Right cardiac atrium (tissue), 5 donors: ENCODE measurements at places on chromosomes 2 and 18. TPM values are rescaled to one million over a fixed set of nuclear protein-coding genes. Genes with fewer than 3 reads are reported as not detected.

FBLN7 gene
- total RNA-seq, result 1.6 TPM

SANBR gene
- 6.1 TPM for total RNA-seq

RTP5 gene
- total RNA-seq, result not detected

DNER gene
- total RNA-seq, result 19.9 TPM

INHBB gene
- 1.4 TPM for total RNA-seq

ALKAL2 gene
- 0.79 TPM for total RNA-seq

DNA sequence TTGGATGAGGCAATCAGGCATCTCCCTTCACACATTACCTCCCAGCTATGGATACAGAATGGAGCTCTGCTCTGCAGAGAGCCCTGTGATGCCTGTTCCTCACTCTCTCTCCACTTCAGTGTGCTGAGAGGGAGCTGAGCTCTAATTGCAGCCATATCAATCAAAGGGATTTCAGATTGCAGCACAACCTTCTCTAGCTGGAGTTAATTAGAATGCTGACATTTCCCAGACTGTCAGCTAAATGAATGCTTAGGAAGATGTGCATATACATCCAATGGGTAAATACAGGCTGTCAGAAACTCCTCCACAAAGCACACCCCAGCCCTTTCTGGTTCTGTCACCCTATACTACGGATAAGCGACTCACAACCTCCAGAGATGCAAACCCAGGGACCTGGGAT lies 402.6 kb downstream of the EIPR1 start:
- DNase-seq, result no peak

DNA sequence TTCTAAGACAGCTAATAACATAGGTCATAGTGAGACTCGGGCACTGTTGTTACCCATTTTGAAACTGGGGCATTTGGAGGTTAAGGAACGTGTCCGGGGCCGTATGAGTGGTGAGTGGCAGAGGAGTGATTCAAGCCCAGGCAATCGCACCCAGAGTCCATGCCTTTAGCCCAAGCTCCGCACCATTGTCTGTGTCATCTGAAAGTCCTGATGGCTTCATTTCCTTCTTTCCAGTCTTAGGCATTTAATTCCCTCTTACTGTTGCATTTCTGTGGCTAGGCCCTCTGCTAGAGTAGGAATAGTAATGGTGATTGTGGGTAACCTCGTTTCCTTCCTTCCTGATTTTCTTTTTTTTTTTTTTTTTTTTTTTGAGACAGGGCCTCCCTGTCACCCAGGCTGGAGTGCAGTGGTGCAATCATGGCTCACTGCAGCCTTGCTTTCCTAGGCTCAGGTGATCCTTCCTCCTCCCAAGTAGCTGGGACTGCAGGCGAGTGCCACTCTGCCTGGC lies 49.8 kb upstream of the ASB1 start:
- no peak for DNase-seq

GRCh38 chr18:49055754-49056172 lies 105.0 kb upstream of the SMAD7 start:
- DNase-seq, result peak; percentile 86

DNA sequence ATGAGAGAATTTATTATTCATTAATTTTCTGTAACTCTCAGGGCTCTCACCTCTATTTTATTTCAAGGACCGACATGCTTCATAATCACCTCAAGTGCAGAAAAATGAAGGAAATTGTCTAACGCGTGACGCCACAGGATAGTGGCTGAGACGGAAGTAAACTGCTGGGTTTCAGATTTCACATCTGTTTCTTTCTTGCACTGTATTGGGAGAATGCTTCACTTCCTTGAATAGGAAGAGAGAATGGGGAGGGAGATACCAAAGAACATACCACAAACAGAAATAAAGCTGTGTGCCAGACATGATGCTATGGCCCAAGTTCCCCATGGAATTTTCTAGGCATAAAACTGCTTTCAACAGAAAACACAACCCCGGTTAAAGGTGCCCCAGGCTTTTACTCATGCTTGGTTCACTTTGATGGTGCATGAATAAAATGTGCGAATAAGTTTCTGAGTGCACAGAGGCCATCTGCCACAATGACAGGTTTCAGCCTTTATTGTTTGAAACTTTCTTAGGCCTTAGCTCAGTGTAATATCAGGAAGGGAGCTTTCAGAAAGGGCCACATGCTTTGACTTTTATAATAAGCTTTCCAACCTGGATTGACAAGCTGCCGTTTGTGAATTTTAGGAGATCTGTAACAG lies 1116.4 kb downstream of the SOCS6 start:
- no peak for DNase-seq

GRCh38 chr2:136658201-136658600 lies 107.1 kb upstream of the THSD7B start:
- no peak for DNase-seq

DNA sequence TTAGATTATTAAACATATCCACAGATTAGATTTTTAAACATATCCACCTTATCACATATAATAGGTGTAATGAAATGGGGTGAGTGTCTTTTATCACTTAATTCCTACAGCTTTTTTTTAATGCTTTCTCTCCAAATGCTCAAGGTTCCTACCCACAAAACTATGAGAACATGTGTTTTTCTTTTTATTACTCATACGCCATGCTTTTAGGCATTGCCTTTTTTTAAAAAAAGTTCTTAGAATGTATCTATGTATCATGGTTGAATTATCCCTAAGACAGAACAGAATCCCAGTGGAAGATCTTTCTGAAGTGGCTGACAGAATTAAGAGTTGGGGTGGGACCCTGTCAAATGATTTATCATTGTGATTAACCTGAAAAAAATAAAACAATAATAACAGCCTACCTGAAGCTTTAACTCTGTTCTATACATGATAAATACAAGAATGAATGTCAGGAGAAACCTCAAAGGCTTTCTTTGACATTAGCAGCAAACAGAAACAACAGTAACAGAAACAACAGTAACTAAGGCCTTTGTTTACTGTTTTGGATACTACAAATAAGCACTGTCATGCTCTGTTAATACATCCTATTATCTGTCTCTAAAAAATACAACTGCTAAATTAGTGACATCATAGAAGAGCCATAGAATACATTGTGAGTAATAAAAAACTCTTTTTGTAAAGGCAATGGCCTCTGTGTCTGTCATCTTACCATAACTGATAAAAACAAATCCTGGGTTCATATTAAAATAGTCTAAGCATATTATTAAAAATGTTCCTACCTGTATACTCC lies 4.1 kb upstream of the ZNF397 start:
- no peak for DNase-seq

GRCh38 chr2:241974096-241974495 lies 104.6 kb downstream of the RTP5 start:
- DNase-seq, result no peak

GRCh38 chr2:28621172-28622100 lies 125.6 kb downstream of the PLB1 start:
- DNase-seq, result peak; percentile 67

DNA sequence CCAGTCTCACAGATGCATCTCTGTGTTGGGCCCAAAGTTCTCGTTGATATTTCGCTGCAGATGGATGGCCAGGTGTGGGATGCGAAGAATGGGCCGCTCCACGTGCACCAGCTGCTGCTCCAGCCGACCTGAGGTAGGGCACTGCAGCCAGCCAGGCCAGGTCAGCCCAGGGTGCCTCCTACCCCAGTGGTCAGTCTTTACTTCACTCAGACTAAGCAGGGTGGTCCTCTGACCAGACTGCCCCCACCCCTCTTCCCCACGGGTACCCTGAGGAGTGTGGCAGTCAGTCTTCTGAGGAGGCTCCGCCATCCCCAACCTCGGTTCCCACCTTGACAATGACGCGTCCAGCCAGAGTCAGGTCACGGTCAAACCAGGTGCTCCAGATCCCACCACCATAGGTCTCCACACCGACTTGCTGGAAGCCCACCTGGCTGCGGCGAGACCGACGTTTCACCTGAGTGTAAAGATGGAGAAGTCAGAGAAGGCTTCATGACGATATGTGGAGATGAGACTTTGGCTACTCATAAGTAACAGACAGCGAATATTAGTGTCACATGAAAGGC lies 1.7 kb downstream of the DNPEP start:
- DNase-seq, result peak; percentile 55

DNA sequence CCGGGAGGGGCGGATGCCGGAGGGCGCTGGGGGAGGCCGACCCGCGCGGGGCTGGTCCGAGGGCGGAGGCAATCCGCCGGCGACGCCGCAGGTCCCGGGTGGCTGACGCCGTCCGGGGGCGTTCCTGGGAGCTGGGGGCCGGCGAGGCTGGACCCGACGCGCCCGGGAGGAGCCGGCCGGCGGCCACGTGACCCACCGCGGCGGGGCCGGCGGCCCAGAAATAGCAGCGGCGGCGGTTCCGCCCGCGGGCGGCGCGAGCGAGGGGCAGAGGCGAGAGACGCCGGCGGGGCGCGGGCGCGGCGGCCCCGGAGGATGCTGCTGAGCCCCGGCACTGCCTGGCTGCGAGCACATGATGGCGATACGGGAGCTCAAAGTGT lies at the start of gene RAB31:
TSS of gene RAB31 (plus strand) at position 245 of the 377 bp plus-strand sequence. CDS start at position 350, 105 bp downstream.
- peak; percentile 95 for DNase-seq

- no peak for DNase-seq
These were observed 37.6 kb downstream of the PROC start for GRCh38 chr2:127455566-127456493.

GRCh38 chr18:75784390-75784789 lies 356.9 kb upstream of the SMIM21 start:
- DNase-seq, result no peak

- no peak for DNase-seq
These were observed 10.4 kb upstream of the LRRFIP1 start for GRCh38 chr2:237616734-237617586.

DNA sequence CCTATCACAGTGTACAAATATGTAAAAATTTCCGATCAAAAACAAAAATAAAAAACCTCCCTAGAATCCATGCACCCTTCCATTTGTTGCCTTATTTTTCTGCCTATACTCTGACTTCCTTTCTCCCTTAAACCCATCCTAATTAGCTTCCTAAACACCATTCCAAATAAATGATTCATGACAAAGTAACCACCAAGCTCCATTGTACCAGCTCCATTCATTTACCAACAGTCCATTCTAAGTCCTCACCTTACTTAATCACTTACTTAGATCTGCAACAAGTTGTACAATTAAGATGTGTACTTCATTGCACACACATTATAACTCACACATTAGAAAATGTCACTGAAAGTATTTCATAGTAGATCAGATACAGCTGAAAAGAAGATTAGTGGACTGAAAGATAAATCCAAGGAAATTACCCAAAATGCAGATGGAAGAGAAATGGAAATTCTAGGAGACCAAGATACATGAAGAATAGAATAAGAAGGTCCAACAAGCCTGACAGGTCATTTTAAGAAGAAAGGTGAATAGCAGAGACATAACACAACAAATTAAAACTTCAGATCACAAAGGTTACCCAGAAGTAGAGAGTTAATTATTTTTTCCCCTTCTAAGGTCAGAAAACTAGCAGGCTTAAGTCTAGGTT lies 154.6 kb downstream of the DYM start:
- no peak for DNase-seq

- peak; percentile 47 for DNase-seq
These were observed 63.4 kb downstream of the NCKAP5 start for GRCh38 chr2:133504566-133505505.

DNA sequence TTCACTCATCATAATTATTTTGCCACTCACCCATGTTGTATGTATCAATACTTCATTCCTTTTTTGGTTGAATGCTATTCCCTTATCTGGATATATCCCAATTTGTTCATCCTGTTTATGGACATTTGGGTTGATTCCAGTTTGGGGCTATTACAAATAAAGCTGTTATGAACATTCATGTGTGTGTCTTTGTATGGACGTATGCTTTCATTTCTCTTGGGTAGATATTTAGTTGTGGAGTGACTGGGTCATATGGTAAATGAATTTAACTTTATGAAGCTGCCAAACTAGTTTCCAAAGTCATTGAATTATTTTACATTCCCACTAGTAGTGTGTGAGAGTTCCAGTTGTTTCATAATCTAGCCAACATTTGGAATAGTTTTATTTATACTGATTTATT lies 2.7 kb downstream of the FAM228B start:
- no peak for DNase-seq

DNA sequence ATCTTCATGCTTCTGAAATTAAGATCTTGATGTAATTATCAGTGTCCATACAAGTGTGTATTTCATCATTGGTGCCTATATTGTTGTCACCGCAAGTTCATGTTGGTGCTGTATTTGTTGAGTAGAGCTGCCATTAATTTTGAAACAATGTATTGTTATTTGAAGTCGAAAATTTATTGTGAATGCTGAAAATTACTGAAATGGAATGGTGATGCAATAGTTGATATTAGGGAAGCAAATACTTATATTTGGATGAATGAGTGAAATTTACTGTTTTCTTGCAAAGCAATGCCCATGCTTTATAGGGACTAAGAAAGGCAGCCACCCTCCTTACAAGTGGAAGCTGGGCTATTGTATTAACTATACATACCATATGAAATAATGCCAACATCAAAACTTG lies 41.6 kb downstream of the SERPINB8 start:
- no peak for DNase-seq

GRCh38 chr18:23143815-23144261 lies 8.6 kb downstream of the CABLES1 start:
- peak; percentile 49 for DNase-seq

DNA sequence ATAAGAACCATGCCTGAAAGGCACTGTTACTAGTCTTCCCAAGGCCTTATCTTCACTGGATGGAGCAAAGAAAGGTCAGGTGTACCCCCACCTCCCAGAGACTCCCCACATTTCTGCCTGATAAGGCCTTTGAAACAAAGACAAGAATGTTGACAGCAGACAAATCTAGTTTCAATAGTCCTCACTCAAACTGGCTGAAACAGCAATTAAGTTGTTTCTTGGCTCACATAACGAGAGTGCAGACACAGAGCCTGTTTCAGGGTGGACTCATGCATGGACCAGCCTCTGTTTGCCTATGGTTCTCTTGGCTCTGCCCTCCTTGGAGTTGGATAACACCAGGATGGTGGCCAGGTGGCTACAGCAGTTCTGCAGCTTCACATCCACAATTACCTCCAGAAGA lies 7.5 kb upstream of the CFAP221 start:
- DNase-seq, result no peak

DNA sequence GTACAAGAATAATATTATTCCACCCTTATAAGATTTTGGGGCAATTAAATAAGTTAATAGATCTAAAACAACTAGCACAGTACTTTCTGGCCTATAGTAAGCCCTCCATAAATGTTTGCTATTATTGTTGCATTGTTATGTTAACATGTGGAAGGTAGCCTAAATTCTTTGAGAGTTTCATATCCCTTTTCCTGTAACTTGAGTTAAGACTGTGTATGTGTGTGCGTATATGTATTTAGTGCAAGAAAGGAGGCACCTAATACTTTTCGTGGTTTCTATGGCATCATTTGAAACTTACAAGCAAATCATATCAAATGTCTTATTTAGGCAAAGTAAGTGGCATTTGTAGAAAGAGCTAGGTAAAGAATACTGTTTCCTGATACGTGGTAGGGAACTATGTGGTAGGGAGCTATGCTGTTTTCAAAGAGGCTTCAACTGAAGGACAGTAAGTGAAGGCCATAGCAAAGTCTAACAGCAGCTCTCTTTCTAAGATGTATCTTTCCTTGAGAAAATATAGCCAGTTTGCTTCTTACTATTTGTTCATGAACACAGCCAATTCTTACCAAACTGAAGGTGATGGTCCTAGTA lies 36.8 kb upstream of the C2orf74 start:
- DNase-seq, result no peak
